Fibroblast of skin of right quadriceps (primary cell): ENCODE measurements at places on chromosomes 3 and 15.

DNA sequence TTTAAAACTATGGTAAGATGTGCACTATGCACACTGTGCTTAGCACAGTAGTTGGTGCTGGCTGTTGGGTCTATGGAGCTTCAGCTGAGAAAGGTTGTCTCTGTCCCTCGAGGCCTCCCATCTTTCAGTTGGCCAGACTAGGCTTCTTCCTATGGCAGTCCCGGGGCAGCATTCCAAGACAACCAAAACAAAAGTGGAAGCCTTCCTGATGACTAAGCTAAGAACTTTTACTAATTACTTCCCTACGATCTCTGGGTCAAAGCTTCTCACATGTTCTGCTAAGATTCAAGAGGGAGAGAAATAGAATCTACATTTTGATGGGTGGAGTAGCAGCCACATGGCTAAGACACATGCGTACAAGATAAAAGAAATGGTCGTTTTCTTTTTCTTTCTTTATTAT, 342.8 kb downstream of the TUSC7 start:
- DNase-seq, result peak; percentile 88

DNA sequence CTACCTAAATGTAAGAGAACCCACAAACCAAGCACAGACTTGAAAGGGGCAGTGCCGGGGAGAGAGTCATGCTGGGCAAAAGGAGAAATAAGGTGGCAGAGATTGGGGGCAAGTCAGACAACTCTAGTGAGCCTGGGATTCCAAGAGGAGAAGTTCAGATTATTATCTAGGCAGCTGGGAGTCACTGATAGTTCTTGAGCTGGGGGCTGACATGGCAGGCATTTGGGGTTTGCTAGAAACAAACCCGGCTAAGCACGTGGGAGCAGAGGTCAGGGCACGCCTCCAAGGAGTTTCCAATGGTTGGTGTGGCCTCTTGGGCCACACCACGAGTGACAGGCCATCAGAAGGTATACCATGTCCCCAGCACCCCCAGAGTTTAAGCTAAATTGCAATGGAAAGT, 27.6 kb downstream of the SLC6A6 start:
- no peak for DNase-seq

- DNase-seq, result no peak
These were observed 10.8 kb downstream of the ITGA11 start for GRCh38 chr15:68421115-68421551.

DNA sequence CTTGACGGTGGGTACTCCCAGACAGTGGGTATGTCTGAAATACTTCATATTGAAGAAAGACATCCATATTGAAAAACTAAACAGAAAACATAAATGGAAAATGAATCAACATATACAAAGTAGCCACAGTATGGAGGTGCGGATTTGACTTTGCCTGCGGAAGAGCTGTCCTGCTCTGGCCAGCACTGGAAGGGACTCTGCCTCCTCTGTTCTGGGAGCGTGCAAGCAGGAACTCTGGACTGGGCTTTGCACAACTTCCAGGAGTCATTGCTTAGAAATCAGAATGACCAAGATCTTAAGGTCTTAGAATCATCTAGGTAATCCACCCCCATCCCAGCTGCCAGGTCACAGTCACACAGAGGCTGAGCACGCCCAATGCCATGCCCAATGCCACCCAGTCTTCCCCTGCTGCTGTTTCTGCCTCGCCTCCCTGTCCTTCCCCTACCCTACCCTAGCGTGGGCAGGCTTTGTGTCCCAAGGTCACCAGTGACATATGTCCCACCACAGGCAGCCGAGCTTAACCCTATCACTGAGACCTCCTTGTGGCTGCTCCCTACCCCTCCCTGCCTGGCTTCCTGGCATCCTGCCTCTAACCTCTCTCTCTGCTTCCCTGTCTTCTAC, 36.3 kb downstream of the CDC25A start:
- DNase-seq, result no peak

DNA sequence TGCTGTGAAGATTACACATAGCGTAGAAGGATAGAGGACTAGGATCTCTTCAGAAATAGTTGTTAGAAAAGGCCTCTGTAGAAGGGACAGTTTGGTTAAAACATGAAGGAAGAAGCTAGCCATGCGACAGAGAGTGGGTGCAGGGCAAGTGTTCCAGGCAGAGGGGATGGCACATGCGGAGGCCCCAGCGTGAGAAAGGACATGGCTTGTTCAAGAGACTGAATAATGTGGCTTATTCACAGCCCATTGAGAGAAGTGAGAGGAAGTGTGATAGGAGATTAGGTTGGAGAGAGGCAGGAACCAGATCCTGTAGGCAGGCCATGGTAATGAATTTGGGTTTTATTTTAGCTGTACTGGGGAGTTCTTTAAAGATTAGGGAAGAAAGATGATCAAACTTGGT, 56.4 kb downstream of the NEO1 start:
- no peak for DNase-seq

DNA sequence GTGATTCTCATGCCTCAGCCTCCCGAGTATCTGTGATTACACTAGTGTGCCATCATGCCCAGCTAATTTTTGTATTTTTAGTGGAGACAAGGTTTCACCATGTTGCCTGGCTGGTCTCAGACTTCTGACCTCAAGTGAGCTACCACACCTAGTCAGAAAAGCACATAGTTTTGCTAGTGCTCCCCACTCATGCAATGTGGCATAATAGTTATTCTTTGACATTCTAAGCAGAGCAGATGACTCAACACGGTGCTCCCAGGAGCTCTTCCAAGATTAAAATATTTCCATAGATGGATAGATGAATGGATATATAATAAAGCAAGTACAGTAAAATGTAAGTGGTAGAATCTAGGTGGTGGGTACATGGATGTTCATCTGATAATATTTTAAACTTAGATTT, 53.1 kb upstream of the GK5 start:
- DNase-seq, result peak; percentile 46

DNA sequence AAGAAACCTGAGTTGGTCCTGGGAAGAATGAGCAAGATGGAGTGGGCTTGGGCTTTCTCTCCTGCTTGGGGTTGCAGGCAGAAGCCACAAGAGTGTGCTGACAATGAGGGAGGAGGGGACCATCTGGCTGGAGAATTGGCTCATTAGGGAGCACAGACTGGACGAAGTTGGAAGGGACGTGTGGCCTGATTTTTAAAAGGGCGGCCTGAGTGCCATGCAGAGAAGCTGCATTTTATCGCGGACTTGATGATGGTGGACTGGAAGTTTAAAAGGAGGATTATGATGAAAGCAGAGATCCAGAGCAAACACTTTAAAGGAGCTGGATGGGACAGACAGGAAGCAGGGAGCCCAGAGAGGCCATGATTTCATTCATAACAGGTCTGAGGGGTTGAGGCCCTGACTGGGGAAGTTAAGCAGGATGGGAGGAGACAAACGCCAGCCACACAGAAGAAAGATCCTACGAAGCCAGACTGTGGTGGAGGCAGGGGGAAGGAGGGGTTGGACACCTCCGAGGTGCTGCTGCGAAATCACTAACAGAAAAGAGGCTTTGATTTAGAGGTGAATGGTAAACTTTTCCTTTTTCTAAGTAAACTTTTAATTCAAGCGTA, 23.6 kb downstream of the TLNRD1 start:
- DNase-seq, result no peak

GRCh38 chr3:10870296-10870695, 54.3 kb downstream of the SLC6A11 start:
- DNase-seq, result no peak

GRCh38 chr3:193816656-193817311, 223.8 kb downstream of the OPA1 start:
- peak; percentile 34 for DNase-seq

- peak; percentile 28 for DNase-seq
These were observed 136.9 kb upstream of the PFN2 start for GRCh38 chr3:150107429-150108175.
